ENCODE measurements at places on chromosomes 5 and 9.

- DNase-seq: no peak
Measured at GRCh38 chr5:81192373-81192750, 40.8 kb upstream of the CKMT2 start.

DNA sequence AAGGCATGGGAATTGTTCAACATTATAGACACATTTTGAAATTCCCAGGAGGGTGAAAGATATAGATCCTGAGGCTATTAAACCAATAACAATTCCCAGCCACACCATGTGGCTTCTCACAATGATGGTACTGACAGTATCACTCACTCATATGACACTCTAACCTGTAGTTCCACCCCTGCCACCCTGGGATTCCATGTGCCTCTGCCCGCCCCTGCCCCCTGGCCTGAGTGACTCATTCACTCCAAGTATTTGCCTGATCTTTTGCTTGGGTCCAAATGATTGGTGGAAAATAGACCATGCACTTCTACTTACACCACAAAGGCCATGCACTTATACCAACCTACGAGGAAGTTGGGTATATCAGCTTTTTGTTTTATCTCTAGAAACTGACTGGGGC, 305.2 kb upstream of the DAB2 start:
- DNase-seq: no peak

DNA sequence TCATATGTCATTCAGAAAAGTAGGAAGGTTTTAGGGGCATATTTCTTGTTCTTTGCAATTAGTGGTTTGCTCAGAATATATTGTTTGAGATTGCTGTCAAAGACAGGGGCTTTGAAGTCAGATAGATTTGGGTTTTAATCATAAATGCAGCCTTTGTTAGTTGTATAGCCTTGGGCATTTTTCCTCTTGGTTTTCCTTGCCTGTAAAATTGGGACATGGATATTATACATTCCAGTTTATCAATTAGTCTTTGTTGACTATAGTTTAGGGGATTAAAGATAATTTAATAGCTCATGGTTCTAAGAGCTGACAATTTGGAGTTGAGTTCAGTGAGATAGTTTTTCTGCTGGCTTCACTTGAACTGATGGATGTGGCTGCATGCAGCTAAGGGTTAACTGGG, 88.9 kb downstream of the DMAC1 start:
- no peak for DNase-seq

- DNase-seq: no peak
Measured at GRCh38 chr9:137825324-137825989, 52.1 kb upstream of the CACNA1B start.

- no peak for DNase-seq
Measured at GRCh38 chr5:171481571-171482433, 62.4 kb downstream of the FGF18 start.

GRCh38 chr5:151110992-151111391, 30.2 kb upstream of the TNIP1 start:
- DNase-seq: no peak

GRCh38 chr9:126783949-126784348, 20.9 kb upstream of the ZBTB43 start:
- DNase-seq: no peak

GRCh38 chr9:31848505-31849285, 535.7 kb upstream of the ACO1 start:
- no peak for DNase-seq

DNA sequence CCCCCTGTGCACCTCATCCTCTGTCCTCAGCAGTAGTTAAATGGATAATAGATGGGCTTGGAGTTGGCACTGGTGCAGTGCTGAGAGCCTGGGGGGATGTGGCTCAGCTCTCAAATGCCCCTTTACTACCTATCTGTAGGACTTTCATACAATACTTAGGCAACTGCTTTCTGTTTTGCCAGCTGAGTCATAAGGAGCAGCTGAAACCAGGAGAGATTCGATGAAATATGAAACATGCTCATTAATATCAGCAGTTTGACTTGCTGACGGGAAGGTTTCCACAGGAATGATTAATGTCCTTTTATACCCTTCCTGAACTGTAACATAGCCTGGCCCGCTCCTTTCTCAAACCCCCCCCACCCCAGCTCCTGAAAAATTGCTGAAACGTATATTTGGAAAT, 142.6 kb downstream of the SAXO1 start:
- DNase-seq: peak; percentile 21

DNA sequence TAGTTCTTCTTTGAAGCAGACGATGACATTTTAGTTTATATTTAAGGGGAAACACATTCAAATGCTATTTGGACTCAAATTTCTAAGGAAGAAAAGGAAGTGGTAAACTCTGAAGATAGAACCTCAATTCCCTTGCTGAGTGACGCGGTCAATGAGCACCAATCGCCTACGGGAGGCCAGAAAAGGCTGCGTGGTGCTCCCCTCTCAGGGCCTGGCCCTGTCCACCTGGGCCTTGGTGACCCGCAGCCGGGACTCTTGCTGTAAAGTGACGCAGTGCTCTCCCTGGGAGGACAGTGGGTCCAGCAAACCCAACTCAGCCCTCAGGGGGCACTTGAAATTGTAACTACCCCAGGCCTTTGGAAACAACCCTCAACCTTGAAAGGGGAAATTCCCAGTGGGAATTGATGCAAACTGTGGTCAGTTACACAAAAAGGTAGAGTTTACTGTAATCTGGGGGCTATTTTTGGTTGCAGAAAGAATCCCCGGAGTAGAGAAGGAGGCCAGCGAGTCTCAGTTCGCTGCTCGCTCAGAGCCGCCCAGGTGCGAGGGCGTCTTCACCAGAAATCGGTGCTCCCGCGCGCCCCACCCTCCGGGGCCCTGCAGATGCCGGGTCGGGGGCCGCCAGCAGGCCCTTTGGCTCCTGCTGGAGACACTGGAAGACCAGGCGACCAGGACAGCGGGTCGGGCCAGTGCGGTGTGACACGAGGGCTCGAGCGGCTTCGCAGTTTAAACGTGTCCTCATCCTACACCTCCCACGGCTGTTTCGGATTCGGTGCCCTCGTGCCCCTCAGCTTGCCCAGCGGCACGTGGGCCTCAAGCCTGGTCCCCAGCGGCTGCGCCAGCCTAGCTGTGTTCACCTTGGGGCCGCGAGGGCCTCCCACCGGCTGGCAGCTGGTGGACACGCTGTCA, 1.4 kb upstream of the ANKRD33B start:
- DNase-seq: no peak

GRCh38 chr5:115196161-115196560, 26.5 kb upstream of the TRIM36 start:
- DNase-seq: no peak

GRCh38 chr5:169746147-169746694, 109.1 kb downstream of the DOCK2 start:
- DNase-seq: no peak

- DNase-seq: no peak
Measured at GRCh38 chr9:20854444-20854843, 170.4 kb downstream of the FOCAD start.

DNA sequence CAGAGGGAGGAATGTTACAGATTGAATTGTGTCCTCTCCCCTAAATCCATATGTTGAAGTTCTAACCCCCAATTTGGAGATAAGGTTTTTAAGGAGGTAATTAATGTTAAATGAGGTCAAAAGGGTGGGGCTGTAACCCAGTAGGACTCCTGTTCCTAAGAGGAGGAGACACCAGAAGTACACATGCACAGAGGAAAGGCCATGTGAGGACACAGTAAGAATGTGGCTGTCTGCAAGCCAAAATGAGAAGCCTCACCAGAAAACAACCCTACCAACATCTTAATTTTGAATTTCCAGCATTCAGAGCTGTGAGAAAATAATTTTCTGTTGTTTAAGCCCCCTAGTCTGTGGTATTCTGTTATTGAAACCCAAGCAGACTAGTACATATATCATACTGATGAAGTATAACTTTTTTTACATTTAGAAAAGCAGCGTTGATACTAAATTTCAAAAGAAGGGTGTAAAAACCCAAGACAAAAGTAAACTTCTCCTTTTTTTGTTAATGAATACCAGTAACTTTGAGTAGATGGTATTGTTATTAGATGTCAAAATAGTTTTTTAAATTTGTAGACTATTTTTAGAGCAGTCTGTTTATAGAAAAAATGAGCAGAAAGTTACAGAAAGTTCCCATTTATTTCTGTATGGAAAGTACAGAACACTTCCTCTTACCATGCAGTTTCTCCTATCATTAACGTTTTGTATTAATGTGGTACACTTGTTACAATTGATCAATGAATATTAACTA, 25.1 kb downstream of the RNF180 start:
- no peak for DNase-seq

DNA sequence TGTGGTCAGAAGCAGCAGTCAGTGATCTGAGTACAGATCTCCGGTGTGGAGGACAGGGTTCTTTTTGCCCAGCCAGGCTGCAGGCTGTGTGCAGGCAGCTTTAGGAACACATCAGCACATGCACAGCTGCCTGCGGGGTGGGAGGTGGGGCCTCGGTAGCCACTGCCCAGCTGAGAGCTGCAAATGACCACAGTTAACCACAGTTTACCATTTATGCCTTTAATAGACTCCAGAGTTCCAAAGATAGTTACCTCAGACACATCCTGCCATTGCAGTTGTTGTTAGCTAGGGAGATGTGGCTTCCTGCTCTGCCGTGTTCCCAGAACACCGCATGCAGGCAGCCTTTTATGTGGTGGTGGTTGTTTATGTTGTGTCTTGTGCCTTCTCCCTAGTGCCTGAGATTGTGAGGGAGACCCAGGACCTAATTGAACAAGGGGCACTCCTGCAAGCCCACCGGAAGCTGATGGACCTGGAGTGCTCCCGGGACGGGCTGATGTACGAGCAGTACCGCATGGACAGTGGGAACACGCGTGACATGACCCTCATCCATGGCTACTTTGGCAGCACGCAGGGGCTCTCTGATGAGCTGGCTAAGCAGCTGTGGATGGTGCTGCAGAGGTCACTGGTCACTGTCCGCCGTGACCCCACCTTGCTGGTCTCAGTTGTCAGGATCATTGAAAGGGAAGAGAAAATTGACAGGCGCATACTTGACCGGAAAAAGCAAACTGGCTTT, 10.2 kb downstream of the EXOC3 start:
- DNase-seq: no peak

DNA sequence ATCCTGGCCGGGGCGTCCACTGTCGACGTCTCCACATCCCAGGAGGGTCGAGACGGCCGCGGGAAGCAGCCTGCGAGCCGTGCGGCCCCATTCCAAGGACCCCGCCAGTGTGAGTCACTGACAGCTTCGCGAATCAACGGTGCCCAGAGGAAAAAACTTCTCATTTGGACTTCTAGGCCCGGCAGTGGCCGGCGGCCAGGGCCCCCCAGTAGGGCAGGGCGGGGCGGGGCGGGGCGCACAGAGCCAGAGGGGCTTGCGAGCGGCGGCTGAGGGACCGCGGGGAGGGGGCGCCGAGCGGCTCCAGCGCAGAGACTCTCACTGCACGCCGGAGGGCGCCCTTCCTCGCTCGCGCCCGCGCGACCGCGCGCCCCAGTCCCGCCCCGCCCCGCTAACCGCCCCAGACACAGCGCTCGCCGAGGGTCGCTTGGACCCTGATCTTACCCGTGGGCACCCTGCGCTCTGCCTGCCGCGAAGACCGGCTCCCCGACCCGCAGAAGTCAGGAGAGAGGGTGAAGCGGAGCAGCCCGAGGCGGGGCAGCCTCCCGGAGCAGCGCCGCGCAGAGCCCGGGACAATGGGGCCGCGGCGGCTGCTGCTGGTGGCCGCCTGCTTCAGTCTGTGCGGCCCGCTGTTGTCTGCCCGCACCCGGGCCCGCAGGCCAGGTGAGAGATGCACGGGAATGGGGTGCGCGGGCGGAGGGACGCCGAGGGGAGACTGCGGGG, at the start of gene F2R:
Gene F2R (plus strand): TSS at position 391 of the 720 bp plus-strand sequence. CDS start 182 bp downstream, at position 573.
- peak; percentile 57 for DNase-seq

DNA sequence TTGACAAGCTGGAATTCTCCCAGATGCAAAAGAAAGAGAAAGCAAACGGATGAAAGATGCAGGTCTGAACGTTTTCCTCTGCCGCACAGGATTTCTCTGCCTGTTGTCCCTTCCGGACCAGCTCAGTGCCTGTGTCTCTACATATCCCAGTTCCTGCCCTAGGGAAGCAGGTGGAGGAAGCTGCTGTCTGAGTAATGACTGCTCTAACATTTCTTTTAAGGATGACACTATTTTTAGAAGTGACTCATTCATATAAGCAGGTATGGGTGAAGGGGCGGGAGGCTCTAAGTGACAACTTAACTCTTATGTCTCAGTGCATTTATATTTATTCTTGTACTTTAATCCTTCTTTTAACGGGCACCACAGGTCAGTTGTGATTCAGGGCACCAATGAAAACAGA, 128.8 kb downstream of the SLC24A2 start:
- DNase-seq: no peak

DNA sequence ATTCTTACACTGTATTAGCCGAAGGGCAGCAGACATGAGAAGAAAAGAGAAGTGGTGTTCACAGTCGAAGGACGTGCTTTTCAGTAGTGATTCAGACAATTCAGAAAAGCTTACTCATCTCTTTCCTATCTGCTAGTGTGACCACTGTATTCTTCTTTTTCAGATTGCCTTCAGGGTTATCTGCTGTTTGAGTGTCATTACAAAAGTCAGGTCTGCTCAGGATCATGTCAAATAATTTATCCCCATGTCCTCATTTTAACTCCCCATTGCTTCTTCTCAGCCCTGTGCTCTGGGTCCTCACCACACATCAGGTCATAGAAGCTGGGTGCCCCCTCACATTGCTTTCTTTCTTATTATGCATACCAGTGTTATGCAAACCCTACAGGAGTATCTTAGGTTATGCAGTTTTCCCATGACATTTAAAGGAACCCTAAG, 394.0 kb downstream of the CETN3 start:
- no peak for DNase-seq

- peak; percentile 74 for DNase-seq
Measured at GRCh38 chr5:115379622-115380344, 83.3 kb upstream of the CCDC112 start.

- no peak for DNase-seq
Measured at GRCh38 chr5:115170929-115171510, 1.3 kb upstream of the TRIM36 start.

DNA sequence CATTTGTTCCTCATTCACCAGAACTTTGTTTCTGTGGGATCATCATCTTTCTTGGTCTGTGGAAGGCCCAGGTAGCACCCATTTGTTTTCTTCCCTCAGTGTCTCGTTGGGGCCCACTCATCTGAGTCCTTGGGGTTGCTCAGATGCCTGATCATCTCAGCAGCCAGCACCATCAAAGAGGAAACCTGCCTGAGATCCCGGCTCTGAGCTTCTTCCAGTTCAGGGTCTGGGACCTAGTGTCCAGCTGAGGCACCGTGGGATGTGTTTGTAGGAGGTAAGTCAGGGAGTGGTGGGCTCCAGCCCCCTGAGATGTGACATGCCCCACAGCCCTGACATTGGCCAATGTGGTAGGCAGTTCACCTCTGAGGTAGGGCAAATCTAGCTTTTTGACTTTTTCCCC, 9.4 kb upstream of the CD180 start:
- no peak for DNase-seq

GRCh38 chr5:7848296-7848695, 2.6 kb downstream of the CFAP90 start:
- no peak for DNase-seq

- DNase-seq: no peak
Measured at GRCh38 chr5:135139381-135140134, 105.5 kb upstream of the PITX1 start.

GRCh38 chr5:176371621-176372539, 6.6 kb downstream of the ARL10 start:
- no peak for DNase-seq

- no peak for DNase-seq
Measured at GRCh38 chr5:179852993-179853547, 5.5 kb downstream of the MRNIP start.

All from activated CD4-positive, alpha-beta T cell treated with anti-CD3 and anti-CD28 coated beads, Interleukin-2, Interleukin-4, amounts not matched to agents 100 ng/mL and 50 ng/mL, durations not matched to agents 16 hours and 8 hours (primary cell).